Right renal pelvis (tissue), 4 donors: ENCODE measurements at places on chromosomes 2 and 18. TPM values are rescaled to one million over a fixed set of nuclear protein-coding genes. Genes with fewer than 3 reads are reported as not detected.

The SIGLEC15 gene
- 0.37 TPM for polyA plus RNA-seq

The LRPPRC gene
- polyA plus RNA-seq: 121 TPM

The DSC1 gene
- 2.3 TPM for polyA plus RNA-seq

The BCL11A gene
- polyA plus RNA-seq: 16.4 TPM

The VPS4B gene
- 64.7 TPM for polyA plus RNA-seq
